ENCODE measurements at places on chromosomes 12 and 14.
A peak's percentile ranks its signal among the peaks of the same experiment; 100 is the strongest.

DNA sequence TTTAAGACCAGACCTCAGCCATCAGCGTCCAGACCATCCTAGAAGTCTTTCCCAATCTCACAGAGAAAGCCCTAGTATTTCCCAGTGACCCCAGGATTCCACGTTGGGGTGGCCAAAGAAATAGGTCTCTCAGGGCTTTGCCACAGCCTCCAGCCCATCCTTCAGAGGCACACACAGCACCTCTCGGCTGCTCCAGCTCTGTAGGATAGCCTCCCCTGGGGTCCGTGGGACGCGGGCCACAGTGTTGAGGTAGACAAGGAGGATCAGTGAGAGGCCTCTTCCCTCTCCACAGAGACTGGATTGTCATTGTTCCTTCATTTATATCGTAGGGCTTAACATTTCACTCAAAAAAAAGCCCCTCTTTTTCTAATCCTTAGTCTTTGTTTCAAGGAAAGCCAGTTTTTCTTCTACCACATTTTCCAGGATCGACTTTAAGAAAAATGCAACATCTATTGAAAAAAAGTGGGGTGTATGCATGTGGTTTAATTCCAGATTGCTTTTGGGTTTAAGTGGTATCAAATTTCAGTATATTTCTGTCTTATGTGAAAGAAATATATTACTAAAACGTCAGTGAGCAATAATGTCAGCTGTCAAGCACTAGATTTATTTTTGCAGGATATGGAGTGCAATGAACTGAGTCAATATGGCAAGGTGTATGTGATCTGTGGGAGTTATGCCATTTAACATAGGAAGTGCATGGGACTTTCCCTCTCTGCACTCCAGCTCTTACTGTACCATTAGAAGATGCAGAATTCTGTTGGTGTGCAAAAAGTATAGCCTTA lies 187.5 kb downstream of the MSRB3 start:
- DNase-seq = no peak

GRCh38 chr12:42282294-42282693 lies 43.6 kb downstream of the ZCRB1 start:
- no peak for DNase-seq

GRCh38 chr12:65164244-65164643 lies 5.1 kb upstream of the LEMD3 start:
- no peak for DNase-seq

DNA sequence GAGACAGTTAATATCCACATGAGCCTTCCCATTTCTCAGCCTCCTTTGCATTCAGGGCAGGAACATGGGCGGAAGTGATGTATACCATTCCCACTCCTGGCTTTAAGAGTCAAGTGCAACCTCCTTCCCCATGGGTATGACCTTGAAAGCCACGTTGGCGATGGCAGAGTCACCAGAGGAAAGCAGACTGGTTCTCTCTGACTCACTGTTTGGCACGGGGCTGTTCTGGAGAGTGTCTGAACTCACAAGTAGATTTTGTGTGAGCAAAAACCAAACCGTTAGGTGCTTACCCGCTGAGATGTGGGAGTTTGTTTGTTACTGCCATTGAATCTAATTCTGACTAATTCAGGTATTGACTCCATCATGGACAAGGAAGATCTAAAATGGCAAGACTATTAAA lies 36.7 kb upstream of the PZP start:
- peak; percentile 62 for DNase-seq

All from activated T-cell treated with anti-CD3 and anti-CD28 coated beads for 48 hours (primary cell).